ENCODE measurements at places on chromosomes 6 and 20. TPM values are rescaled to one million over a fixed set of nuclear protein-coding genes. Genes with fewer than 3 reads are reported as not detected.

Gene CLPSL2
- not detected for total RNA-seq

Gene RPL10A
- 831 TPM for total RNA-seq

Gene SLC4A11
- total RNA-seq, result 0.16 TPM

Gene HLA-DPB1
- 22.0 TPM for total RNA-seq

Gene EBF4
- 8.5 TPM for total RNA-seq

Gene MOG
- 0.16 TPM for total RNA-seq

Gene PIGU
- 16.6 TPM for total RNA-seq

Gene SIRPD
- total RNA-seq, result not detected

Gene FLRT3
- 17.8 TPM for total RNA-seq

Gene SCGN
- total RNA-seq, result 14.1 TPM

Gene TP53TG5
- total RNA-seq, result not detected

Gene TMC2
- total RNA-seq, result not detected

Gene SLC22A16
- total RNA-seq, result not detected

Gene OLIG3
- total RNA-seq, result not detected

Gene THEMIS
- total RNA-seq, result 0.43 TPM

Gene KIZ
- total RNA-seq, result 30.4 TPM

Gene CST9L
- total RNA-seq, result not detected

Gene CPXM1
- total RNA-seq, result 4.4 TPM

Gene SLC17A2
- total RNA-seq, result not detected

Gene NKX2-2
- not detected for total RNA-seq

Gene GINS1
- 0.33 TPM for total RNA-seq

Gene CFAP61
- total RNA-seq, result 1.0 TPM

Gene RAET1E
- total RNA-seq, result 0.52 TPM

Gene PXDC1
- total RNA-seq, result 77.2 TPM
